NCI-H2029 treated with DMSO at 0.1 percent for 48 hours (cell line): ENCODE measurements at places on chromosomes 16 and 17.

DNA sequence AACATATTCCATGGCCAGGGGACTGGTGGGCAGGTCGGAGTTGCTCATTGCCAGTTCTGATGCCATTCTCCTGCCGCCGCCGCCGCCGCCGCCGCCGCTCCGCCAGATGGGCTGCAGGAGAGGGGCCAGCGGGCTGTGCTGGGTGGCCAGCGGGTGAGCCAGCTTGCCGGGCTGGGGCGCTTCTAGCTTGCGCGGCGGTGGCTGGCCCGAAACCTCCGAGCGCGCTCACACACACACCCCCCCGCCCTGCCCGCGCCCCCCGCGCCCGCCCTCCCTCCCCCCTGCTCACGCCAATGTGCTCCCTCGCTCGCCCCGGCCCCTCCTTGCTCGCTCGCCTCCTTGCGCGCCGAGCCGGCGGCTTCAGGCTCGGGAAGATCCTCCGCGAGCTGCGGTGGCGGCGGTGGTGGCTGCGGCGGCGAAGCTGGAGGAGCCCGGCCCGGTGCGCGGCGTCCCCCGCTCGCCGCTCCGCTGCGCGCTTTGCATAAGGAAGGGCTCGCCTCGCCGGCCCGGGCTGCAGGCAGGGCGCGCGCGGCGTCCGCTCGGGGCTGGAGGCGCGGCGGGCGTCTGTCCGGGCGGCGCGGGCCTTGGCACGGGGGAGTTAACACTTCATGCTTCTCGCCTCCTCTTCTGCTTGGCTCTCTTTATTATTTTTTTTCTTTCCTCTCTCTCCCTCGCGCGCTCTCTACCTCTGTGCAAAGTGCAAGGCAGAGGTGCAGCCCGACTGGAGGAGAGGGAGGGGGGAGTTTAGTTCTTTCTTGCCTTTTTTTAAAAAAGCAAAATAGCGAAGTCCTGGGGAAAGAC is 500 bp downstream of the MAF start:
- DNase-seq: no peak

DNA sequence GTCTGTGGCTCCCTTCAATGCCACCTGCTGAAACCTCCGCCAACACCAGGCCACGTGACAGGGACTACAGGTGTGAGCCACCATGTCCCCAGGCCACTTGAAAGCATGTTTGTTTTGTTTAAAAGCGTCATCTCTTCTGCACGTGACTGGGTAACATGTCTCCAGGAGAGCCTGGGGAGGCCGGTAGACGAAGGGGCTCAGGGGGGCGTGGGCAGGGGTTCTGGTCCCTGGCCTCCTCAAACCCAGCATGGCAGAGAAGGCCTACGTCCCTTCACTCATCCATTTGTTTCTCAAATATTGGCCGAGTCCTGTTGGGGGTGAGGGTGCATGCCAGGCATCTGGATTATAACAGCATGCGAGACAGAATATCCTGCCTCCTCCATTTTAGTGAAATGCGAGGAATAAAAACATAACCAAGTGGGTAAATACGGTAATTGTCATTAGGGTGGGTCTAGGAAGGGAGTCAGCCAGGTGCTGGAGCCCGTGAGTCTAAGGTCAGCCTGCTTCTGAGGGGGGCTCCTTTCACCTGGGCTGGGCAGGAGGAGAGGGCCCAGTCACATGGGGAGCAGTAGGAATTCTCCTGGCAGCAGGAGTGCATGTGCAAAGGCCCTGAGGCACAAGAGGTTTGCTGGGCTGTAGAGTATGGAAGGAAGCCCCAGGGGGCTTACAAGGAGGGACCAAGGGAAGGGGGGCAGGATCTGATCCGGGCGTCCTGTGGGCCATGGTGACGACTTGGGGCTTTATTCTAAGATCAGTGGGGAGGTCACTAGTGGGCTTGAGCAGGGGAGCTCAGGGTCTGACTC is 26.8 kb upstream of the CIBAR2 start:
- peak; percentile 38 for DNase-seq

DNA sequence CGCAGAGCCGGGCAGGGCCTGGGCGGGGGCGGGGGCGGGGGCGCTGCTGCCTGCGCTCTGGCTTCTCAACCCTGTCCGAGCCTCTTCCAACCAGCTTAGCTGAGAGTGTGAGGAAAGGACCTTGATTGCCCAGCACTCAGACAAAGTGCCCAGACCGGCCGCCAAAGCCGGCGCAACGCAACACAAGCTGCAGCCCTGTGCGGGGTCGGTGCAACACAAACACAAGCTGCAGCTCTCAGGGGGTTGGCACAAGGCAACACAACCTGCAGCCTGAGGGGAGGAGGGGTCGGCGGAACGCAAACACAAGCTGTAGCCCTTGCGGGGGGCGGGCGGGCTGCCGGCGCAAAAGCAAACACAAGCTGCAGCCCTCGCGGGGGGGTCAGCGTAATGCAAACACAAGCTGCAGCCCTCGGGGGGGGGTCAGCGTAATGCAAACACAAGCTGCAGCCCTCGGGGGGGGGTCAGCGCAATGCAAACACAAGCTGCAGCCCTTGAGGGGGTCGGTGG is 60.0 kb downstream of the KLHDC4 start:
- DNase-seq: peak; percentile 37

GRCh38 chr16:704047-704446 is 1.6 kb downstream of the FBXL16 start:
- no peak for DNase-seq

- no peak for DNase-seq
Observed at GRCh38 chr16:4692460-4693295, 684 bp upstream of the NUDT16L1 start.

DNA sequence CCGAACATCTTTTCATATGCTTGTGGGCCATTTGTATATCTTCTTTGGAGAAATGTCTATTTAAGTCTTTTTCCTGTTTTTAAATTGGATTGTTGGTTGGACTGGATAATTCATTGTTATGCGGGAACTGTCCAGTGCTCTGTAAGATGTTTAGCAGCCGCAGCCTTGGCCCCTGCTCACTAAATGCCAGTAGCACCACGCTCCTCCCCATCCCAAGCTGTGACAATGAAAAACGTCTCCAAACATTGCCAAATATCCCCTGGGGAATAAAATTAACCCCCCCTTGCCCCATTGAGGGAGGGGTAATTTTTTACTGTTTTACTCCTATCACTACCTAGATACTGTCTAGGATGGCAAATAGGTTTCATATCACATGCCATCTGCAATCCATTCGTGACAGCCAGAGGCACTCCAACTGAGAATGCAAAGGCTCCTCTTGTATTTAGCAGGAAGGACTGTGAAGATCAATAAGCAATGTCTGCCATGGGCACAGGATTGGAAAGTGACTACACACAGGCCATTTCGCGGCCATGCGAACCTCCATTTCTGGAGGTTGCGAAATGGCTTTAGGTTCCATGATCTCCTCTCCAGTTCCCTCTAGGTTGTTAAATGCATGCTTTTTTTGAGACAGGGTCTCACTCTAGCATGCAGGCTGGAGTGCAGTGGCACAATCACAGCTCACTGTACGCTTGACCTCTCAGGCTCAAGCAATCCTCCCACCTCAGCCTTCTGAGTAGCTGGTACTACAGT is 9.3 kb downstream of the PLXDC1 start:
- no peak for DNase-seq

GRCh38 chr16:12422233-12422632 is 381.5 kb downstream of the CPPED1 start:
- DNase-seq: no peak

GRCh38 chr16:85767531-85767930 is 16.6 kb upstream of the C16orf74 start:
- no peak for DNase-seq

DNA sequence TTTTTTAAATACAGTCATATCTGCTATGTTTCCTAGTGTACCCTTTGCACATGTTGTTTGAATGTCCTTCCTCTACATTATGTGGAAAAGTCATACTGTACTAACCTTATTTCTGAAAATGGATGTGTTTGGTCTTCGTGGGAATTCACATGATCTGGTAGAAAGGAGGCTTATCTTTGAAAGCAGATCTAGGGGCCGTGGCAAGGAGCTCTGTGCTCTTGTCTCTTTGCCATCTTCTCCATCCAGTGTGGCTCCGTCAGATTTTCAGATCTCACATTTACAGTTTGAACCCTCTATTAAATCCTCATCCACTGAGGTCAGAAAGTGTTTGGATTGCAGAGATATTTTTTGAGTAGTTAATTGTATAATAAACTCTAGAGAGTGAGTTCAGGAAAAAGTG is 32.9 kb downstream of the MAP2K4 start:
- DNase-seq: no peak

GRCh38 chr16:12229759-12230594 is 253.4 kb downstream of the SNX29 start:
- peak; percentile 64 for DNase-seq
